Cardiac fibroblast (primary cell): ENCODE measurements at places on chromosomes 12 and 14.

DNA sequence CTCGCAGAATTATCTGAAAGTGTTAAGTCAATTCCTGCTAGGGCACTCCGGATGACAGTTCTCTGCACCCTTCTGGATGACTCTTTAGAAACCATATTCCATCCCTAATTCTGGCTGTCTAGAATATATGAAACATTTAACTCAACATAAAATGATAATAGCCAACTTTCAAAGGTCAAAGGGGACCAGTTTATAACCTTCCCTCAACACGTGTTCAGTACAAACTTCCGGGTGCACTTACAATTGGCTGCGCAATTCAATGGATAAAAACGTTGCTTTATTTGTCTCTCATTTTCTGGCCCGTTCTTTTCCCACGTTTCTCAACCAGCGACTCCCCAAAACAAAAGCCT is 1.3 kb downstream of the SBNO1 start:
- DNase-seq = no peak

DNA sequence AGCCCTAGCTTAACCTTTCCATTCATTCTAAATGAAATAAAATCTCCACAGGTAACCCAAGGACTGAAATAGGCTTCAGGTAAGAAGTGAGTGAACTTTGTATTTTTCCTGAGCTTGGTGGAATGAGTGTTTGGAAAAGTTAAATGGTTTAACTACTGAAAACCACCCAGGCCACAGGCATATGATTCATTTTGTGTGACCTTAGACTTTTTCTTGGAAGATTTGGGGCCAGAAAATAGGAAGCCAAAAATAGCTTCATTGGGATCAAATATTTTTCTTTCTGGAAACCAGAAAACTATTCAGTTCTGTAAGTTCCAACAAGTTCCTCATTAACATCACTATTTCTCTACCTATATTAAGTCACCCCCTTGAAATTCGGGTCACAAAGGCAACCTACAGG is 212.6 kb downstream of the PCNX1 start:
- no peak for DNase-seq

DNA sequence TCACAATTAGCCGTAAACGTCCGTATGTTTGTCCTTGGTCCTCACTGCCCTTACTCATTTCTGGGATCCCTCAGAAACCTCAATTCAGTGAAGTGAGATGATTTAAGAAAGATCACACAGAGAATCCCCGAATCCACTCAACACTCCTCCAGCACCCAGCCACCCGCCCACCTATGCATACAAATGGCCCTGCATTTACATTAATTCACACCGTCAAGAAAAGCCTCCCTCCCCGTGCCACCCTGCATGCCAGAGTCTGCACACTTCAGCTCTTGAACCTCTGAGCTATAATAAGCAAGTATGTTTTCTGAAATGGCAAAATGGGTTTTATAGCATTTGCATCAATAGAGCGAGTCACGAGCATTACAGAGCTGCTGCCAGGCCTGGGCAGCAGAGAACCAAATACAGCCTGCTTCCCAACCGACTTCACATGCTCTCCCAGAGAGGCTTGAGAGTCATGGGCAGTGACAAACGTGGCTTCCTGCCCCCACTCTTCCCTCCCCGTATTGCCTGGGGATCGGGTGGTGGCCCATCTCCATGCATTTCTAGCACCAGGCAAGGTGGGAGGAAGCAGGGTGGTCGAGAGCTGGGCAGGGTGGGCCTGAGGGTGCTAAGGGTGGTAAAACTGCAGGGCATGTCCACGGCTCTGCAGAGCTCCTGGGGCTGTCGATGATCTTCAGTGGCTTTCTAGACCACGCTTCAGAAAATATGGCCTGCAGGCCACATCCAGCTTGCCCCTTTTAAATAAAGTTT is 177.6 kb downstream of the RIMBP2 start:
- DNase-seq = no peak

GRCh38 chr12:100058482-100059029 is 73.8 kb upstream of the ANKS1B start:
- peak; percentile 84 for DNase-seq

DNA sequence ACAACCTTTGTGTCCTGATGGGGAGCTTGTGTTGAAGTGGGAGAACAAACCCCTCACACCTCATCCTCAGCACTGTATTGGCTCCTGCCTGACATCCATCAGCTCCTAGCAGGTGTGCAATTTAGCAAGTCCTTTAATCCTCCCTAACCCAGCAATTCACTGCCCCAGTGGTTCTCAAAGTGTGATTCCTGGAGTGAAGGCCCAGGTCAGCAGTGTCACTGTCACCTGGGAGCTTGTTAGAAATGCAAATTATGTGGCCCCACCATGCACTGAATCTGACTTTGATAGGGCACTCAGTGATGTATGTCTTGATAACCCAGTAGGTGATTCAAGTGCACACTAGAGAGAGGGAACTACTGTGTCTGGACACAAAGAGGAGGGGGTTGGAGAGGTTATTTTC is 133.6 kb downstream of the FGD4 start:
- DNase-seq = no peak

DNA sequence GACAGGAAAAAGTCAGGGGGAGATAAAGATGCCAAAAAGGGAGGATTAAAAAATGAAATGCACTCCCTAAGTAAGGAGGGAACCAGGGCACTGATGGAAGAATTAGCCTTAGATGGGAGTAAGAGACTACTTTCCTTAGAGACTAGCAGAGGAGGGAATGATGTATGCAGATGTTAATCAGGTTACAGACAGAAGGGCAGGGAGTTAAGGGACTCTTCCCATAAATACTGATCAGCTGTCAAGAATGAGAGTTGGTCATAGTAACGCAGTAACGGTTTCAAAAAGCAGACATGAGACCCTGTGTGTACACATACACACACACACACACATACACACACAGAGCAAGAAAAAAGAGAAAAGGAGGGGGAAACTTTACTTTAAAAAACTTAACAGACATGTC is 93.4 kb downstream of the PHLDA1 start:
- no peak for DNase-seq

GRCh38 chr14:53900499-53900898 is 56.1 kb downstream of the BMP4 start:
- no peak for DNase-seq

DNA sequence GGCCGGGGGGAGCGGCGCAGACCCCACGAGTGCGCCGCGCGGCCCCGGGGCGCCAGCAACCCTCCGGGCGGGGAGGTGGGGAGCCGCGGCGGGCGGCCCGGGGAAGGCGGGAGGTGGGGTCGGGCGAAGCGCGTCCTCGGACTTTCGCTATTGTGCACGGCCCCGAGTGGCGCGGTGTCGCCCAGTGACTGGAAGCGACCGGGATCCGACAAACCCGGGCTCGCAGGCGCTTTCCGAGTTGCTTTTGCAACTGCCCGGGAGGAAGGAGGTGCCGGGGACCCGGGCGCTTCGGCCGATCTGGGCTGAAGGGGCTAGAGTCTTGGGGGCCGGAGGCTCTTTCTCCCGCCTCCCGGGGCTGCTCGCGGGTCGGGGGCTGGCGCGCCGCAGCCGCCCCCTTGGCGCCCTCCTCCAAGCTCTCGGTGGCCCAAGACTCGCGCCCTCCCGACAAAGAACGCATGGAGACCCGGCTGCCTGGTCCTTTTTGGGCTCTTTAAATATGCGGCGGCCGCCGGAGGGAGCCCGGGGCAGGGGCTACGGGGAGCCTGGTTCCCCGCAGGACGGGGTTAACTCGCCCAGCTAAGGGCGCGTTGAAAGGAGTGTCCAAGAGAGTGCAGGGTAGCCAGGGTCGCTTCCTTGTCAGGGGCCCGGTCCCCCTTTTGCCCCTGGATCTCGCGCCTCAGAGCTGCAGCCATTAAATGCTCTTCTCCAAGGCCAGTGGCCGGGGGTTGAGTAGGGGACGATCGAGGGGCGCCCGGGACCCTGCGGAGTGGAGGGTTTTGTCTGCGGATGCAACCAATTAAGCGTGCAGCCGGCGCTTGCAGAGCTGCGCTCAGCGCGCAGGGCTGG is 1.4 kb downstream of the HMGA2 start:
- no peak for DNase-seq

- no peak for DNase-seq
These were observed 63.2 kb downstream of the PTCSC3 start for GRCh38 chr14:36113341-36113740.

GRCh38 chr14:55399852-55400251 is 11.8 kb downstream of the ATG14 start:
- DNase-seq = no peak

- no peak for DNase-seq
These were observed 50.2 kb downstream of the EGLN3 start for GRCh38 chr14:33900706-33901105.

DNA sequence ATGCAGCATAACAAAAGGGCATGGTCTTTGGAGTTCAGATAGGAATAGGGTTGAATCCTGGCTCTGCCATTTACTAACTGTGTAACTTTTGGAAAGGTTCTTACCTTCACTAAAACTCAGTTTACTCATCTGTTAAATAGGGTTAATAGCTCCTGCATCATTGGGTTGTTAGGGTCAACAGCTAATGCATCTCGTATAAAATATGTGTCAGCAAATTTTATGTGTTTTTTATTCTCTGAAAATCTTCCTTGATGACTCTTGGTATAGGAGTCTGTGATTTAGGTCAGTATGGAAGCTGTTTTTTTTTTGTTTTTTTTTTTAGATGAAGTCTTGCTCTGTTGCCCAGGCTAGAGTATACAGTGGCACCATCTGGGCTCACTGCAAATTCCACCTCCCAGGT is 36.1 kb upstream of the SRP54 start:
- no peak for DNase-seq

GRCh38 chr12:106044773-106045172 is 94.0 kb downstream of the NUAK1 start:
- DNase-seq = no peak

GRCh38 chr14:105581551-105582341 is 55.4 kb downstream of the TMEM121 start:
- DNase-seq = no peak

- peak; percentile 78 for DNase-seq
These were observed 34.0 kb downstream of the CIT start for GRCh38 chr12:119843100-119843499.

- DNase-seq = peak; percentile 92
These were observed 159.3 kb downstream of the TTC8 start for GRCh38 chr14:88983755-88984154.

GRCh38 chr14:99237288-99237687 is 34.7 kb downstream of the BCL11B start:
- DNase-seq = no peak

DNA sequence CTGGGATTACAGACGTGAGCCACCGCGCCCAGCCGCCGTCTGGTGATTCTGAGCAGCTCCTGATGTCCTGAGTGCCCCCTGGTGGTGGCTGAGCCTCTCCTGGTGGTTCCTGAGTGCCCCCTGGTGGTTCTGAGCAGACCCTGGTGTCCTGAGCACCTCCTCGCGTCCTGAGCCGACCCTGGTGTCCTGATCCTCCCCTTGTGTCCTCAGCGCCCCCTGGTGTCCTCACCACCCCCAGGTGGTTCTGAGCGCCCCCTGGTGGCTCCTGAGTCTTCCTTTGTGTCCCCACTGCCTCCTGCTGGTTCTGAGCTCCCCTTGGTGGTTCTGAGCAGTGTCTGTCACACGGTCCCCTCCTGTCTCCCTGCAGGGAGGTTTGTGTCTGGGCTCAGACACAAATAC is 1304.9 kb downstream of the TMEM121 start:
- peak; percentile 42 for DNase-seq

GRCh38 chr14:102510616-102511520 is 1.3 kb upstream of the ANKRD9 start:
- no peak for DNase-seq

DNA sequence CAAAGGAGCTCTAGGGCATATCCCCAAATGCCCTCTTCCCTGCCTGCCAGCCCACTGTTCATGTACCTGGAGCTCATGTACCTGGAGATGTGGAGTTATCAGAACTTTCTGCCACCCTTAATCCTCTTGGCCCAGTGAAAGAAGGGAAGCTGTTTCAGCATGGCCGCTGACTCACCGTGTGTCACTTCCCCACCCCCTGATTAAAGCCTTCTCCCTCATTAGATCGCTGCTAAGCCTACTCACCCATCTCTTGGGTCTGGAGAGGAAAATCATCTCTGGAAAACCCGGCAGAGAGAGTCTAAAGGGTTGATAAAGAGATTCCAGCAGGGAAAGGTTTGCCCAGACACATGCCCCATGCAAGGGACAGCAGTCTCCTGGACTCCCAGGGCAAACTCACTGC is 4.5 kb upstream of the LTBP2 start:
- DNase-seq = peak; percentile 92

GRCh38 chr14:20247646-20248246 is 8.7 kb downstream of the OR11H4 start:
- DNase-seq = peak; percentile 5

DNA sequence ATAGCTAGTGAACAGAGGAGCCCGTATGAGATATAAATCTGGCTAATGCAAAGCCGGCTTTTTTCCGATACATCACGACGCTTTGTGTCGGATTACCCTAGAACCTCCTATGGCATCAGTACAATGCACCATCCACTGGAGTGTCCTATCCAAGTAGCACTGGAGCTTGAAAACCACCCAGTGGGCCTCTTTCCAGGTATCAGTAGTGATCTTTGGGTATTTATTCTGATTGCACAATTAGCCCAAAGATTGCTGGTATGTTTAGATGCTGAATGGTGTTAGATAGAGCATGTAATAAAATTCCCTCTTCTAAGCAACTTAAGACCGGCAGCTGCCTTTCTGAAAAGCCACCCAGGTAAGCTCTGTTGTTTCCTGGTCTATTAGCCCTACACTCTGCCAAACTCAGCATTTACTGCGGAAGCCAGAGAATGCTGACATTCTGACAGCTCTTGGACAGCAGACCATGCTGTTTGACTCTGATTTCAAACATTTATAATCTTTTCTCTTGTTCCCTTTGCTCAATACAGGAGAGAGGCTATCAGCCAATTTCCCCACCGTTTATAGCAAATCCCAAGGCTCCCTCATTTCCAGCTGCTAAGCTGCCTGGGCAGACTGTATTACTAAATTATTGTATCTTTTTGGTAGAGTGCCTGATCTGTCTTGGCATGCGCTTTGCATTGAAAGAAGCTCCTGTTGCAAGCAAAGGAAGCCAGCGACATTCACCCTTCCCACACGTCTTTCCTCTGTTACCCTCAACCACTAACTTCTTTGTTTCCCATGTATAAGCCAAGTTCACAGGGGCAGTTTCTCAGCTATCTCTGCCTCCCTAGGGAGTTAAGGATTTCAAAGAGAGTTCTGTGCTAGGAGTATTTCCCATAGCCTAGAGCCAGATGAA is 388.3 kb upstream of the GARIN6 start:
- DNase-seq = no peak

DNA sequence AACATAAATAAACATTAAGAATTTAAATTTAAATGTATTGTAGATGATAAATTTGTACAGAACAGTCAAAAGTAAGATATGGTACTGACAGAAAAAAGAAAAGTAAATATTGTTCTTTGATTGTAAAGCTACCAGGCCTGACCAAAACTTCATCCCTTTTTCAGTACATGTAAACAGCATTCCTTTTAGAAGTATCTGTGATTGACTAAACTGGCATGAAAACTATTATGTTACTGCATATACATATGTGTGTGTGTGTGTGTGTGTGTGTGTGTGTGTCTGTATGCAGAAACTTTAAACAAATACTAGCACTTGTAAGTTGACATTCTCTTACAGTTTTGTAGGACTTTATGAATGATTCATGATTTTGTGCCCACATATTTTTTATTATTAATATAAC is 270.9 kb downstream of the C12orf50 start:
- DNase-seq = no peak

GRCh38 chr12:16261944-16262475 is 15.5 kb downstream of the SLC15A5 start:
- peak; percentile 18 for DNase-seq

GRCh38 chr14:23432102-23432925 is 3.1 kb downstream of the MYH7 start:
- DNase-seq = no peak

- DNase-seq = no peak
These were observed 23.8 kb upstream of the STRAP start for GRCh38 chr12:15858353-15858752.
